ENCODE measurements at places on chromosomes 2 and 18.

- no peak for DNase-seq
These were observed 80.9 kb downstream of the ASAP2 start for GRCh38 chr2:9287400-9288045.

- DNase-seq, result no peak
These were observed 694 bp downstream of the UNC50 start for GRCh38 chr2:98608962-98609604.

DNA sequence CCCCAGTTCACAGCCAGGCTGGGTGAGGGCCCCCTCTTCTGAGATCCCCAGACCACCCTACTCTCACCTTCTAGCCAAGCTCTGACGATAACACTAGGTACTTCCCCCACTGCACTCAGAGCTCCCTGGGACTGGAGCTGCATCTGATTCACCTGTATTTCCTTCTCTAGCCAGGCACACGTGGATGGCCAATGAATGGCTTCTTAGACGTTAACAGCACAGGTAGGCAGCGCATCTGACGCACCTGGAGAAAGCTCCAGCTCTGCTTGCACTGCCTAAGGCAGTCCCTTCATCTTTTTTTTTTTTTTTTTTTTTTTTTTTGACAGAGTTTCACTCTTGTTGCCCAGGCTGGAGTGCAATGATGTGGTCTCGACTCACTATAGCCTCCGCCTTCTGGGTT lies 48.1 kb downstream of the GALNT14 start:
- no peak for DNase-seq

DNA sequence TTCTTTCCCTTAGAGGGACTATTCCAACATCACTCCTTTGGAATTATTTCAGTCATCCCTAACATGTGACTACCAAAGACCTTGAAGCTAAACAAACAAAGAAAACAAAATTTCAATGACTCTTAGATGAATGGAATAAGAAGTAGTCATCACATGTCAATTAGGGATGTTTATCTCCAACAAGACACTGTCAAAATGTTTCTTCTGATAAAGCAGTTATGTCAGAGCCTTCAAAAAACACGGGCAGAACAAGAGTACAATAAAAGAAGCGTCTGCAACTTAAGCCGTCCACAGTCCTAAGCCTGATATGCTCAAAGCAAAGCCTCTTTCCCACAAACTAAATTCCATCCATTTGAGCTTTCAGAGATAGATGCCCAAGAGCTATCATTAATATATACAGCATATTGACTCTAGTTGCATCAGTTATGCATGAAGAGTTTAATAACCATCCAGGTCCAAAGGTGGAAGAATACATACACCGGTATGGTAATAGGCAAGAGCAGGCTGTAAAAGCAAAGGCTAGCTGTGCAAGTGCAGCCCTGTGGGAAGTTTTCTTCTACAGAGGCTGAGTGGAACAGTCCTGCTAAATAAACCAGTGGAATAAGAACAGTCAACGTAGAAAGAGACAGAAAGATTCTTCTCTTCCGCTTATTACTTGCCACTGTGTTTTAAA lies 98.1 kb downstream of the ICA1L start:
- no peak for DNase-seq

- no peak for DNase-seq
These were observed 175.5 kb upstream of the CELF4 start for GRCh38 chr18:37741032-37741623.

DNA sequence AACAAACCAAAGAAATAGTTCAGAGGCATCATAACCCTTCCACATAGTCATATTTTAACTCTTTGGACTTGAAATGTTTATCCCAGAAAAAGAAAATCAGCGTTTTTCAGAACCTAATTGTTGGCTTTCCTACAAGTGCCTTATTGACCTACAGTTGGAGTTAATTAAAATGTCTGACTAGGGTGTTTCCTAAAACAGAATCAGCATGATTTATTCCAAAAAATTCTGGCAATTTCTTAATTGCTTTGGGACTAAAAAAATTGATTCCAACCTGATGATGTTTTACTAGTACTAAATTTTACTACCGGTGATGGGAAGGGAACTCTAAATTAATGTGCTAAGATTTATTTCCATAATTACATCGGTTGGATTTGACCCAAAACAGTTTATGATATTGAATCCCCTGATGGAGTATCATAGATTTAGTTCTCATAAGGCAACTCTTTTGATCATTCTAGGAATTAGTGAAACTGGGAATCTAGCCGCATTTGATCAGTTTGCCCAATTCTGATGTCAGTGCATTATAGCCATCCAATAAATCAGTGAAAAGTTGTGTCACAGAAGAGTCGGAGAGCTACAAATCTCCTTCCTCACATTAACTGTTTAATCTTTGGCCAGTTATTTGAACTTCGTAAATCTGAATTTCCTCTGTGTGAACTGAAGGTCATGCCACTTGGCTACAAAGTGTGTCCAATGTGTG lies 134.3 kb upstream of the DSEL start:
- no peak for DNase-seq

- no peak for DNase-seq
These were observed 402.6 kb downstream of the ALK start for GRCh38 chr2:29518646-29519337.

- DNase-seq, result no peak
These were observed 161.8 kb downstream of the LNPK start for GRCh38 chr2:175840256-175840655.

GRCh38 chr2:29196792-29197788 lies 81.9 kb downstream of the CLIP4 start:
- DNase-seq, result peak; percentile 70

- no peak for DNase-seq
These were observed 22.0 kb downstream of the DOCK10 start for GRCh38 chr2:225020168-225020849.

GRCh38 chr2:64629329-64629781 lies 24.4 kb downstream of the SERTAD2 start:
- no peak for DNase-seq

DNA sequence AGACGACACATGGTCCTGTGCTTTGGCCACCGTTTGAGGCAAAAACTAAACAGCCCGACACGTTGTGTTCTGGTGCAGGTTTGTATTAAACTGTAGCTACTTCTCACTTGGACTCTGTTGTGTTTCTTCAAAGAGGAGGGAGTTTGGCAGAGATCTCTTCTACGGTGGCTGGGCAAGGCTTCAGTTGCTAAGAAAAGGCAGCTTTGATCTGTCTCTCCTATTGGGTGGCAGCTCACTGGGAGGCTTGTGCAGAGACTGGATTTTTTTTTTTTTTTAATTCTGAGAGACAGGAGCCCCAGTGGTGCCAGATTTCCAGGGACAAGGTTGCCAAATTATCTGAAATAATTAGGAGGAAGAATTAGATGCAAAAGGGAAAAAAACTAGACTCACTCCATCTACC lies 20.2 kb upstream of the MAPRE3 start:
- DNase-seq, result no peak

- DNase-seq, result no peak
These were observed at the start of gene ASXL3 for GRCh38 chr18:33577685-33578517. TSS of gene ASXL3 (plus strand) at chr18:33578219. CDS start at chr18:33578632, 413 bp downstream.

- DNase-seq, result no peak
These were observed 312.9 kb downstream of the PRKCE start for GRCh38 chr2:45964223-45964841.

DNA sequence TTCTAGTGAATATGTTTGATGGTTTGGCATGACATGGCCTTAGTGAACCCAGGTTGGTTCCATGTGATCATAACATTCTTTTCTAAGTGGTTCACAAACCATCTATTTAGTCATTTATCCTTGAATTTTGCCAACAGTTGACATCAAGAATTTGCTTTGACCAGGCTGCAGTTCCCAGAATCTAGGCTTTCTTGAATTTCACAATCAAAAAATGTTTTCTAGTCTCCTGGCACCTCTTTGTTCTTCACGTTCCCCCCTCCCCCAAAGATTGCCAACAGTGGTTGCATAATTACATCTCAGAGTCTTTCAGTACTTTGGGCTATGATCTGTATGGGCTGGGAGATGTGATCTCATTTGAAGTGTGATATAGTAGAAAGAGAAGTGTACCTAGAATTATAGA lies 124.0 kb downstream of the GATA6 start:
- DNase-seq, result no peak

GRCh38 chr2:39476524-39476923 lies 39.4 kb upstream of the MAP4K3 start:
- peak; percentile 17 for DNase-seq

DNA sequence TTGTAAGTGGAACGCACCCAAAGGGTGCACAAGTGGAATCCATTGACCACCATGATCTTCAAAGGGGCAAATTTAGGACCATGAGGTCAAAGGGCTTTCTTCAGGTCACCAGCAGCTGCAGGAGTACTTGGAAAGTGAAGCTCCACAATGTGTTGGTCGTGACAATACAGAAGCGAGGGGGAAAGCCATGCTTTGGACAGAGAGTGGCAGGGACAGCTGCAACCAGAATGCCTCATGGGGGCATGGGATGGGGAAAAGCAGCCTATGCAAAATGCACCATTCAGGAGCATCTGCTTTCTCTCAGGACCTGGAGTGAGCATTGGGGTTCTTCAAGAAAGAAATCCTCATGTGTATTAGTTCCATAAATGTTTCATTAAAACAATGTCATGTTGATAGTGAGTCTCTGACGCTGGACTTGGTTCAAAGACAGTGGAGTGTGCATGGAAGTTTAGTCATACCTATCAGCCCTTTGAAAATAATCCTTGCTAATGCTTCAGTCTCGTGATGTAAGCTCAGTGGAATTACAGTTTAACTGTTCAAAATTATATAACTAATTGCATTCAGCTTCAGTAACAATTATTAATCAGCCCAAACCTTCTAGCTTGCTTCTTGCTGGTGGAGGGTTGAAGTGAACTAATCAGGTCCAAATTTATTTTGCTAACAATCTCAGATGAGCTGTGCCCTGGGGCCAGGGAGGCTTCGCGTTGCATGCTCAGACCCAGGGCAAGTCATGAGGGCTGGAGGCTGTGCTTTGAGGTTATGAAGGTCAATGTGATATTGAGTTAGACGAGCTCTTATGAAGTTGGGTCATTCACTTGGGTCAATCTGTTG lies 41.6 kb downstream of the ACKR3 start:
- no peak for DNase-seq

DNA sequence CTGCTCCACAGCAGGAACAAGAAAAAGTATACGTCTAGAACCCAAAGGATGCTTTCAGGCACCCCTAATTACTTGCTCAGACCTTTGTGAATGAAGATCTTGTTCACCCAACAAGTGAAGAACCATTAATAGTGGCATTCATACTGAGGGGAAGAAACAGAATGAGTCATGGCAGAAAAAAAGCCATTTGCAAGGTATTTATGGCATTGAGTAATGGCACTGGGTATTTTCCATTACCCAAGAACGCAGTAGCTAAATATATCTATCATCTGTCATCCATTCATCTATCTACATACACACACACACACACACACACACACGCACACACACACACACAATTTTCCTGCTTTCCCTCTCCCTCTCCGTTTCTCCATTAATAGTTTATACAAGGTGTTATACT lies 56.4 kb upstream of the XIRP2 start:
- no peak for DNase-seq

DNA sequence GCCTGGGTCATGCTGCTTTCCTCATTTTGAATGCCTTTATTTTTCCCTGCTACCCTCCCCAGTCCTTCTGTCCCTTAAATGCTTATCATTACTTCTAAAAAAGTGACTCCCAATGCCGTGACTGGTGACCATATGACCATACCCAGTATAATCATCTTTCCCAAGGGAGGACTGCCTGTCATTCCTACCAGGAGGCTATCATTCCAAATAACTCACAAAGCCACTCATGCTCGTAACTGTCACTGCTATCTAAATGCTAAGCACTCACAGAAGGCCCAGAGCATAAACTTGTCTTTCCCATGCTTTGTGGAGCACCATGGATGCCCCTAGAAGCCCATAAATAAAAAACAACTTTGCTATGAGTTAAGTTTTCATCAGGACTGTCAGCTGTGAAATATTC lies 38.7 kb upstream of the CREB1 start:
- no peak for DNase-seq

- DNase-seq, result no peak
These were observed 36.3 kb upstream of the SMAD7 start for GRCh38 chr18:48986851-48987761.

DNA sequence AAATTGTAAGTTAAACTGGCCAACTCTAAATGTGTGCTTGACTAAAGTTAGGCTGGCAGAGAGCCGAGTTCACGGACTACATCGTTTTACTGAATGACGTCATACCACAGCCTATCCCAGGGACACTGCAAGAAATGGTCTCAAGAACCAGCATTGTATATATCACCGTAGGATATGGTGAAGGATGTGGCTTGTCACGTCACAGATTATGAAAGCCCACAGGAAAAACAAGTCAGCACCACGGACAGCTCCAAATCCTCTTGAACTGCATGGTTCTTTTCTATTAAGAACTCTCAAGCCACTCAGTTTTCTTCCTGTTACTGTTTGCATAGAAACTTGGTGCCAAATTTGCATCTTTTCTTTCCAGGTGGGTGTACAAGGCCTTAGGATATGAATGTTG lies 85.1 kb upstream of the ACAA2 start:
- DNase-seq, result peak; percentile 32

DNA sequence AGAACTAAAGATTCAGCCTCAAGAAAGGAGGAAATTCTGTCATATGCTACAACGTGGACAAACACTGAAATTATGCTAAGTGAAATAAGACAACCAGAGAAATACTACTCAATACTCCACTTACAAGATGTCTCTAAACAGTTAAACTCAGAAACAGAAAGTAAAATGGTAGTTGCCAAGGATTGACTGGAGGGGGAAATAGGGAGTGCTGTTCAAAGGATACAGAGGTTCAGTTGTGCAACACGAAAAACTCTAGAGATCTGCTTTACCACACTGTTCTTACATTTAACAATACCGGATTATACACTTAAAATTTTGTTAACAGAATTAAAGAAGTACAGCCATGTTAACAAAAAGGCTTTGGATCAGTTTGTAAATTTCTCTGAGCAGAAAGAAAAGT lies 39.8 kb upstream of the C2orf15 start:
- DNase-seq, result no peak

- no peak for DNase-seq
These were observed 47.7 kb downstream of the XRCC5 start for GRCh38 chr2:216156822-216157221.

DNA sequence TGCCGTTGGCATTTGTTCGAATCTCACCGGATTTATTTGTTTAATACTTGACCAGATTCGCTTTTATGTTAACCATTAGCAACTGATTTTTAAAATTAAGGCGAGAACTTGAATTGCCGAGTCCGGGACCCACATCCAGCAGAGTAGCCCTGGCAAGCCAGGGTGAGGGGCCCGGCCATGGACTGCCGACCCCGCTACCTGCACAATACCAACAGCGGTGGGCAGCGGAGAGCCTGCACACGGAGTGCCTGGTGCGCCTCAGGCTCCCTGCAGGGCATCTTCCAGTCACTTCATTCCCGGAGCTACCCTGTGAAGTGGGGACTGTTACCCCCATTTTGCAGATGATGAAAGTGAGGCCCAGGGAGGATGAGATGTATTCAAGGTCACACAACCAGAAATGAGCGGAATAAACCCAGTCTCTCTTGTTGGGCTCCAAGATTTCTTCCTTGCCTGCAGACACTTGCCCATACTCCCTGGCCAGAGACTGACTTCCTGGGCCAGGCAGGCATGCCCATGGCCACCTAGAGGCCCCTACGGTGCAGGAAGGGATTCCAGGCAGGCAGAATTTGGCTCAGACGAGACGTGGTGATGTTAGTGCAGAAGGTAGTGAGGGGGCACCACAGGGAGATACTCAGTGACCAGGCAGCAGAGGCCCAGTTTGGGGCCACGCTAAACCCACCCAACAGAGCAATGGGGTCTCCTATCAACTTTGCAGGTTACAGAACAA lies 2.9 kb downstream of the FBLN7 start:
- DNase-seq, result no peak

GRCh38 chr2:238811759-238812158 lies 36.1 kb upstream of the TWIST2 start:
- DNase-seq, result no peak

- DNase-seq, result no peak
These were observed 1132.2 kb upstream of the FAM98A start for GRCh38 chr2:34731292-34731691.

- DNase-seq, result no peak
These were observed 55.2 kb downstream of the CIB4 start for GRCh38 chr2:26585966-26586365.
